ENCODE measurements at places on chromosomes 12 and 14. TPM values are rescaled to one million over a fixed set of nuclear protein-coding genes. Genes with fewer than 3 reads are reported as not detected.

Gene LBHD2
- total RNA-seq: not detected

GRCh38 chr14:44662250-44662891 is 155.3 kb upstream of the FSCB start:
- no peak overlapping the region for H3K4me3 ChIP-seq
- no peak for DNase-seq
- no peak overlapping the region for H3K27ac ChIP-seq
- H3K27me3 ChIP-seq: no peaks in the 10 kb centered on the region
- H3K36me3 ChIP-seq: no peaks in the 10 kb centered on the region
- H3K4me1 ChIP-seq: no peaks in the 10 kb centered on the region

- no peaks in the 10 kb centered on the region for H3K27me3 ChIP-seq
- DNase-seq: no peak
- no peak overlapping the region for H3K4me3 ChIP-seq
- H3K27ac ChIP-seq: no peak overlapping the region
- no peaks in the 10 kb centered on the region for H3K36me3 ChIP-seq
Observed at GRCh38 chr12:51439330-51439729, 14.7 kb downstream of the SLC4A8 start.

Gene KRT8
- 1,046 TPM for total RNA-seq

- no peaks in the 10 kb centered on the region for H3K4me1 ChIP-seq
- DNase-seq: no peak
- no peak overlapping the region for H3K4me3 ChIP-seq
Observed at GRCh38 chr12:111089616-111090015, 169.2 kb upstream of the MYL2 start.

GRCh38 chr12:50718760-50719159 is 45.1 kb upstream of the ATF1 start:
- no peak overlapping the region for H3K27ac ChIP-seq
- DNase-seq: no peak
- H3K36me3 ChIP-seq: no peaks in the 10 kb centered on the region
- H3K27me3 ChIP-seq: no peaks in the 10 kb centered on the region

GRCh38 chr12:17971850-17972249 is 118.1 kb downstream of the RERGL start:
- H3K4me3 ChIP-seq: no peak overlapping the region
- no peak overlapping the region for H3K27ac ChIP-seq
- no peaks in the 10 kb centered on the region for H3K36me3 ChIP-seq
- H3K27me3 ChIP-seq: no peaks in the 10 kb centered on the region
- H3K4me1 ChIP-seq: no peaks in the 10 kb centered on the region

- no peaks in the 10 kb centered on the region for H3K27me3 ChIP-seq
- no peaks in the 10 kb centered on the region for H3K36me3 ChIP-seq
- H3K4me3 ChIP-seq: no peak overlapping the region
Observed at GRCh38 chr14:97946641-97947040, 1149.5 kb downstream of the VRK1 start.

GRCh38 chr14:103126873-103127304 is 3.6 kb downstream of the TNFAIP2 start:
- peaks cover 18% of the 10 kb centered on the region for H3K27me3 ChIP-seq
- H3K36me3 ChIP-seq: no peaks in the 10 kb centered on the region
- H3K4me3 ChIP-seq: no peak overlapping the region
- H3K4me1 ChIP-seq: peaks cover 19% of the 10 kb centered on the region
- H3K27ac ChIP-seq: no peak overlapping the region

DNA sequence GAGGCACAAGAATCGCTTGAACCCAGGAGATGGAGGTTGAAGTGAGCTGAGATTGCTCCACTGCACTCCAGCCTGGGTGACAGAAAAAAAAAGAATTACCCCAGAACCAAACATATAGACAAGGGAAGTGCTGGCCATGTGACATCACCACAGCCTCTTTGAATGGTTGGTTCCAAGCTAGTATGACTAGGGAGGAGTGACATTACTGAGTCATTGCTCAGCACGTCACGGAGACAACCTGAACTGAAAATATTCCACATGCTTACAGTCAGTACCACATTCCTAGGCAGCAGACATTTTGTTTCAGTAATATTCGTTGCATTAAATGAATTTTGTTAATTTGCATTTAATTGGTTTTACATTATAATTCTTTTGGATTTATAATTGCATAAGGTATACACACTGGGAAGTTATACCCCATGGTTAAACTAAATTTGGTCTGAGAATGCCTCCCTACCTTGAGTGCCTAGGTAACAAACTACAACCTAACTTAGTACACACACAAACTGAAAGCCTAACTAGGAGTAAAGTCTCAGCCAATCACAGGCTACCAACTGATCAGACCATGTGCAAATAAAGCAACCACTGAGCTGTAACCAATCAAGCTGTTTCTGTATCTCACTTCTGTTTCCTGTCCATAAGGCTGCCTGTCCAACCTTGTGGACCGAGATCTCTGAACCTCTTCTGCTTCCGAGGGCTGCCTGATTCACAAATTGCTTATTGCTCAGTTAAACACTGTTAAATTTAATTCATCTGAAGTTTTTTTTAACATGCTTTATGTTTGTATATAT is 164.4 kb downstream of the CAND1 start:
- no peaks in the 10 kb centered on the region for H3K36me3 ChIP-seq
- no peak for DNase-seq
- H3K27ac ChIP-seq: no peak overlapping the region

DNA sequence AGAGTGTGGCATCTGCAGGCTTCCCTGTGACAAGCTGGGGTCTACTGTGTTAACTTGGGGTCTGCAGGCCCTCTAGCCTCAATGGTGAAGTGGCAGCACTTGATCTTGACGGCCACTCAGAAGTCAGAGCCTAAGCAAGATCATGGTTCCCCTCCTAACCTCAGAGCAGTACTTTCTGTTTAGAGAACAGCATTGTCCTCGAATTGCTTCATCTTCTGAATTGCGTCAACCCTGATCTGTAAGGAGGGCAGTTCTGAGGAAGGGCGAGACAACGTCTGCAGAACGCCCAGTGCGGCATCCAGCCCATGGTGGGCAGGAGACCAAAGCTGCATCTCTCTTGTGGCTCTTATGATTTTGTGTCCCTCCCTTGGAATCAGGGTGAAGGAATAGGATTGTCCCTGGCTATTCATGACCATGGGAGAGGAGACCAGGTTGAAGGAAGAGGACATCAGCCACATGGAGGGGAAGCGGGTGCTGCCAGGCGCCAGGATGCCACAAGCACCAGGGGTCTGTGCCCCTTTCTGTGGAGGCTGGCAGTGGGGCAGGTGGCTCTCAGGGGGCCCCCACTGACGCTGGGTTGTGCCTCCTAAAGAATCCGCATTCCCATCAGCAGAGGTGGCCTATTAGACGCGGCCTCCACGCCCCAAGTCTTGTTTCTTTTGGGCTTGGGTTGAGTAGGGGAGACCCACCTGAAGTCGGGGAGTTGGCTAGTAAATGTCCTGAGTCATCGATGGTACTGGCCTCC is 2.2 kb downstream of the SERPINA9 start:
- no peaks in the 10 kb centered on the region for H3K4me1 ChIP-seq
- peak; percentile 27 for DNase-seq
- no peaks in the 10 kb centered on the region for H3K27me3 ChIP-seq
- H3K4me3 ChIP-seq: no peak overlapping the region
- no peaks in the 10 kb centered on the region for H3K36me3 ChIP-seq

Gene GLS2
- total RNA-seq: 6.6 TPM

Gene PLA2G1B
- not detected for total RNA-seq

DNA sequence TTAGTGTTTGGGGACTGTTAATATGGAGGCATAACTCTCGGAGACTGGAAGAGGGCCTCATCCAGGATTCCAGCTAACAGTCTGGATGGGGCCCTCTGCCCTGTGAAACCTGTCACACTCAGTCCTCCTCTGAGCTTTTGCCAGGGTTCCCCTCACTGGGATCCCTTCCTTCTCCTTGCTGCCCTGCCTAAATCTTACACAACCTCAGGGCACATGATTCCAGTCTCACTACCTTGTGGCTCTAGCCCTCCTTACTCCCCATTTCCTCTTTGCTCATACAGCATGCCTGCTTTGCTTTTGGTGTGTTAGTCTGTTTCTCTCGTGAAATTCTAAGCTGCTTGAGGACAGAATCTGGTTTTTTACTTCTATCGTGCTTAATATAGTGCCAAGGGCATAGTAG is 942 bp upstream of the GSG1 start:
- no peaks in the 10 kb centered on the region for H3K27me3 ChIP-seq
- H3K27ac ChIP-seq: no peak overlapping the region
- peaks cover 1% of the 10 kb centered on the region for H3K4me1 ChIP-seq
- no peak overlapping the region for H3K4me3 ChIP-seq

DNA sequence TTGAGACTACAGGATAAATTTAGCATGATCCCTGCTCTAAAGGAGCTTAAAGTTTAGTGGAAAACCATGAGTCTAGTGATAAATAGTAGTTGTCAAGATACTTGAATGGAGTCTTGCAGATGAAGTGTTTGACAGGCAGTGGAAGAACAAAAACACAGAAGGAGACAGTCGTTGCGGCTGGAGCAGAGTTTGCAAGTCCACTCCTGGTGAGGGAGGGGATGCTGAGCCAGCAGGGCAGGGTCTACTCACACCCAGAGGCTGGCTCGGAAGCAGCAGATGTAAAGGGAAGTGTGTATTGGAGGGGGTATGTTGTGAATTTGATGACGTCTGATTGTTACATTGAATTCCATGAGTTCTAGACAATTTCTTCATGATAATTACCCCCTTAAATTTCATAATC is 61.3 kb downstream of the TRAF3 start:
- H3K27me3 ChIP-seq: no peaks in the 10 kb centered on the region
- no peaks in the 10 kb centered on the region for H3K36me3 ChIP-seq
- no peak overlapping the region for H3K4me3 ChIP-seq
- DNase-seq: no peak
- H3K27ac ChIP-seq: no peak overlapping the region

- H3K27ac ChIP-seq: no peak overlapping the region
- no peaks in the 10 kb centered on the region for H3K4me1 ChIP-seq
- H3K36me3 ChIP-seq: peaks cover 44% of the 10 kb centered on the region
- DNase-seq: no peak
Observed at GRCh38 chr14:100129161-100129589, 30.3 kb downstream of the DEGS2 start.

Gene AMDHD1
- 1.7 TPM for total RNA-seq

DNA sequence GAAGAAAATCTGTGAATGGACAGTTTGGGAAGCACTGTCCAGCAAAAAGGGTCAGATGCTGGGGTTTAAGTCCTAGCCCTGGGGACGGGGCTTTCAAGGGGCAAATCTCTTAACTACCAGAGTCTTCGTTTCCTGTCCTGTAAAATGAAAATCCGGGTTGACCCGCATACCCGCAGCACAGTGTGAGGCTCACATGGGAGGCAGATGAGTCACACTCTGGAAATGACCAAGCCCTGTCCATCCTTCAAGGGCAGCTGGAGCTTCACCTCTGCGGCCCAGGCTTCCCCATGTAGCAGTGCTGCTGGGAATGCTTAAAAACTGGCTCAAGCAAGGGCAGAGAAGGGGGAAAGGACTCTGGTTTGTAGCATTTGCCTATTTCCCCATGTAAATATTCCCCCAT is 19.0 kb downstream of the FAM181A start:
- H3K27ac ChIP-seq: no peak overlapping the region
- H3K4me3 ChIP-seq: no peak overlapping the region
- no peaks in the 10 kb centered on the region for H3K36me3 ChIP-seq
- no peak for DNase-seq
- no peaks in the 10 kb centered on the region for H3K27me3 ChIP-seq
- H3K4me1 ChIP-seq: no peaks in the 10 kb centered on the region

DNA sequence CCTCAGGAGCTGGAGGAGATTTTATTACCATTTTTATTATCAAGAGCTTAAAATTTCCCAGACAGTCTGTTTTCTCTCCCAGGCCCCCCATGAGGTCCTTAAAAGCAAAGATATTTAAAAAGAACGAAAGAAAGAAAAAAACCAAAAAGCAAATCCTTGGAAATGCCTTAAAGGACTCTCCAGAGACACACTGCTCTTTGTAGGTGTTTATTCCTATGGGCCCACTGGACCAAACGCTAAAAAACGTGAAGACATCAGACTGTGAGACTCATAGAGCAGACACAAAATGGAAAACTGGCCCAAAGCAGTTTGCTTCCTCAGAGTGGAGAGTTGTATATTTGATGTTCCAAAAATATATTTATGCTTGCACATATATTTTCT is 1.2 kb upstream of the NID2 start:
- H3K27me3 ChIP-seq: no peaks in the 10 kb centered on the region
- no peak overlapping the region for H3K4me3 ChIP-seq
- H3K4me1 ChIP-seq: peaks cover 6% of the 10 kb centered on the region

Gene PLBD1
- 25.1 TPM for total RNA-seq

- H3K27me3 ChIP-seq: no peaks in the 10 kb centered on the region
- no peaks in the 10 kb centered on the region for H3K36me3 ChIP-seq
- no peak overlapping the region for H3K4me3 ChIP-seq
- no peak for DNase-seq
- H3K4me1 ChIP-seq: no peaks in the 10 kb centered on the region
- H3K27ac ChIP-seq: no peak overlapping the region
Observed at GRCh38 chr14:38866461-38866860, 236.6 kb downstream of the SEC23A start.

Gene HSPA2
- 4.2 TPM for total RNA-seq

- no peak overlapping the region for H3K4me3 ChIP-seq
- no peak overlapping the region for H3K27ac ChIP-seq
- no peaks in the 10 kb centered on the region for H3K36me3 ChIP-seq
Observed at GRCh38 chr14:49992901-49993339, 100.0 kb downstream of the ARF6 start.

DNA sequence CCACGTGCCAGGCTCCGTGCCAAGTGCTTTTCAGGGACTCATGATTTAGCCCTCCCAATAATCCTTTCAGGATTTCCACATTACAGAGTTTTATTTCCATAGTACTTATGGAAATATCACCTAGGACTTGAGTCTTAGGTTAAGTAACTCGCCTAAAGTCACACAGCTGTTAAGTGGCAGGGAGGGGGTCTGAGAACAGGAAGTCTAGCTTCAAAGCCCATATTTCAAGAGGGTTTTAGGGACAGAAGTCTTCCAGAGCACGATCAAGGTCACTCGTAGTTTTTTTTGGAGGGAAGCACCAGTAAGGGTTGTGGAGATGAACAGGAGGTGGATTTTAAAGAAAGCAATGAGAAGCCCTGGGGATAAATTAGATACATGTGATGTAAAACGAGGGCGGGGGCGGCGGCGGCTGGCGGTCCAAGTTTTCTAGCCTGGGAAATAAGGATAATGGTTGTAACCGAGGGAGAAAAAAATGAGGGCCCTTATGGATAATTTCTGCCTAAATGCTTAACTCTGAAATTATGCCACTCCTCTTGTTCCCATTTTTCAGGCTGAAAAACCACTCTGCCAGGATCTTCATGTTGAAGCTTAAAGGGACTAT is 192.6 kb upstream of the FOXN3 start:
- H3K4me1 ChIP-seq: no peaks in the 10 kb centered on the region
- H3K27ac ChIP-seq: no peak overlapping the region
- no peak for DNase-seq

DNA sequence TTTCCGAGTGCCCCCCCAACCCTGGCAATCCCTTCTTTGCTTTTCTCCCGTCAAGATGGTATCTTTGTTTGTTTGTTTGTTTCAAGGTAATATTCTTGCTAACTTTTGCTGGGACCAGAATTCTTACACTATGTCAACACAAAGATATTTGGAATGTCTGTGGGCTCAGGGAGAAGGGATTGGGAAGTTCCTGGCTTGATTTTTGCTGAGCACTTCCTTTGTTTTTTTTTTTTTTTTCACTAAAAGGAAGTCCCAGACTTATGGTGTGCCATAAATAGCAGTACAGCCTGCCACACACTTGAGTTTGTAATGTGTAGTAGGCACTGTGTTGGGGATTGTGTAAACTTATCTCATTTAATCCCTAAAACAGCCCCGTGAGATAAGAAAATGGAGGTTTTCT is 11.2 kb upstream of the RNU6-7 start:
- DNase-seq: no peak
- H3K27me3 ChIP-seq: no peaks in the 10 kb centered on the region
- H3K36me3 ChIP-seq: no peaks in the 10 kb centered on the region
- H3K4me1 ChIP-seq: no peaks in the 10 kb centered on the region
- no peak overlapping the region for H3K4me3 ChIP-seq
- H3K27ac ChIP-seq: no peak overlapping the region
